ENCODE measurements at places on chromosomes 1 and 21. TPM values are rescaled to one million over a fixed set of nuclear protein-coding genes. Genes with fewer than 3 reads are reported as not detected.

The TMPRSS2 gene
- under 0.01 TPM for total RNA-seq

The EMC1 gene
- total RNA-seq: 73.3 TPM

The USH2A gene
- total RNA-seq: under 0.01 TPM

The CFHR3 gene
- total RNA-seq: not detected

The SLAMF7 gene
- total RNA-seq: not detected

The KRTAP21-2 gene
- total RNA-seq: not detected

The CD48 gene
- total RNA-seq: not detected

The HUNK gene
- total RNA-seq: 0.43 TPM

The OR2T35 gene
- not detected for total RNA-seq

The FGGY gene
- total RNA-seq: 12.9 TPM

The TMEM79 gene
- total RNA-seq: 1.4 TPM

The SPRR2A gene
- not detected for total RNA-seq

The KCNJ9 gene
- total RNA-seq: not detected

The PRR9 gene
- 0.22 TPM for total RNA-seq

The SYTL1 gene
- total RNA-seq: not detected

The SLC30A10 gene
- total RNA-seq: not detected

The CACNA1E gene
- not detected for total RNA-seq

The CR1 gene
- under 0.01 TPM for total RNA-seq

The FCAMR gene
- not detected for total RNA-seq

The OR13G1 gene
- not detected for total RNA-seq

The LAPTM5 gene
- total RNA-seq: not detected

The MYOCOS gene
- total RNA-seq: under 0.01 TPM

The MRPS14 gene
- 14.7 TPM for total RNA-seq

The DTL gene
- total RNA-seq: 0.66 TPM

The NTMT2 gene
- total RNA-seq: not detected

The SPATC1L gene
- total RNA-seq: 5.3 TPM

The POLR3C gene
- 57.7 TPM for total RNA-seq

The AGT gene
- 0.14 TPM for total RNA-seq

The CELA3A gene
- not detected for total RNA-seq

The C1orf87 gene
- not detected for total RNA-seq

The OR10J1 gene
- not detected for total RNA-seq

The OPRD1 gene
- total RNA-seq: not detected

The NFASC gene
- under 0.01 TPM for total RNA-seq
